ENCODE measurements at places on chromosomes 11 and 22.

- H3K4me1 ChIP-seq, result no peaks in the 10 kb centered on the region
- no peaks in the 10 kb centered on the region for H3K36me3 ChIP-seq
Measured at GRCh38 chr22:43320943-43321900, 21.9 kb downstream of the SCUBE1 start.

GRCh38 chr22:19784384-19785175 is 24.0 kb downstream of the TBX1 start:
- H3K27me3 ChIP-seq, result no peaks in the 10 kb centered on the region
- peak; percentile 56 for DNase-seq
- no peaks in the 10 kb centered on the region for H3K36me3 ChIP-seq
- H3K27ac ChIP-seq, result no peak overlapping the region
- peaks cover 4% of the 10 kb centered on the region for H3K4me1 ChIP-seq
- no peak overlapping the region for H3K4me3 ChIP-seq

DNA sequence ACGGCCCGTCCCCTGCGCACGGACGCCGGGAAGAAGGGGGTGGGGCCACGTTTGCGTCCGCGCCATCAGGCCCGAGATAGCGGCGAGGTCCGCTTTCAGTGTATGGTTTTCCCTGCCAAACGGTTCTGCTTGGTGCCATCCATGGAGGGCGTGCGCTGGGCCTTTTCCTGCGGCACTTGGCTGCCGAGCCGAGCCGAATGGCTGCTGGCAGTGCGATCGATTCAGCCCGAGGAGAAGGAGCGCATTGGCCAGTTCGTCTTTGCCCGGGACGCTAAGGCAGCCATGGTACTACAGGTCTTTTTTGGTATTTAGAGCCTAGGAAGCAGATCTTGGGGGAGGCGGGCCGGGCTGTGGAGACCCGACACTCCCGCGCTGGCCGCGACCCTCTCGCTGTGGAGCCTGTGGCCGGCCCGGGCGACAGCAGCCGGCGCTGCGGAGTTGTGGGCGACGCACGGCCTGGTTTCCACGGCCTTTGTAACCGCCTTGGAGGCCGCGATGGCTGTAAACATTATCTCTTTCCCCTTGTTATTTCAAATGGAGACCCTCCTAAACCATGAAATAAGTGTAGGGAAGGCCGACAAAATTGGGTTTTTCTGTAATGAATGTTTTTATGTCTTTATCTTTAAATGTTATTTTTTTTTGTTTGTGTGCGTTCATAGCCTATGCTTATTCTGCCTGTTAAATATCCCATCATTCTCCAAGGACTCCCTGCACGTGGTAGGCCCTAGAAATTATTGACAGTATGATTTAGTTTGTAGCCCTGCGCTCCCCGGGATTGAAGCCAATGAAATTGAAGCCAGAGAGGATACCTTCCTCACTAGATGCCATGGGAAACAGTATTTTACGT is at the start of gene AASDHPPT:
Gene AASDHPPT (plus strand): TSS at position 54 of the 847 bp plus-strand sequence. CDS start 49 bp downstream, at position 103.
- no peaks in the 10 kb centered on the region for H3K27me3 ChIP-seq
- H3K4me3 ChIP-seq, result peak within 1 kb of the TSS; percentile 81
- DNase-seq, result no peak
- peaks cover 8% of the 10 kb centered on the region for H3K4me1 ChIP-seq
- H3K27ac ChIP-seq, result peak within 1 kb of the TSS; percentile 55
- H3K36me3 ChIP-seq, result peaks cover 36% of the 10 kb centered on the region

DNA sequence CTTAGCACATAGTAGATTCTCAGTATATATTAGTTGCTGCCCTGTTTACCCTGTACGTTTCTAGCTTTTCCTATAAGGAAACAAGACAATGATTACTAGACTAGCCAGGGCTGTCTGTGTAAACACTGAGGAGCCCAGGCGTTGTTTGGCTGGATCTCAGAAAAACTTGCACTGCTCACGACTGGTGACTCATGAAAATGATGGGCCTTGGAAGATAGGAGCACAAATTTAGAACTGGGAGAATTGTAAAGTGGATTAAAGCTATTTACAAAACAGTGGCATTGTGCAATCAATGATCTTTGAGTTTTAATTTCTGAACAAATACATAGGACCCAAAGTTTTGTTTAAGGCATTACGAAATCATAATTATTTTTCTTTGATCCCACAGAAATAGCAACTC is 276.9 kb downstream of the FAM76B start:
- no peaks in the 10 kb centered on the region for H3K27me3 ChIP-seq
- peak overlapping the region; percentile 83 for H3K27ac ChIP-seq

- peak overlapping the region; percentile 4 for H3K4me3 ChIP-seq
- peaks cover 69% of the 10 kb centered on the region for H3K4me1 ChIP-seq
- DNase-seq, result no peak
- peak overlapping the region; percentile 99 for H3K27ac ChIP-seq
- H3K27me3 ChIP-seq, result no peaks in the 10 kb centered on the region
- peaks cover 4% of the 10 kb centered on the region for H3K36me3 ChIP-seq
Measured at GRCh38 chr11:12694183-12694531, 19.9 kb downstream of the TEAD1 start.

DNA sequence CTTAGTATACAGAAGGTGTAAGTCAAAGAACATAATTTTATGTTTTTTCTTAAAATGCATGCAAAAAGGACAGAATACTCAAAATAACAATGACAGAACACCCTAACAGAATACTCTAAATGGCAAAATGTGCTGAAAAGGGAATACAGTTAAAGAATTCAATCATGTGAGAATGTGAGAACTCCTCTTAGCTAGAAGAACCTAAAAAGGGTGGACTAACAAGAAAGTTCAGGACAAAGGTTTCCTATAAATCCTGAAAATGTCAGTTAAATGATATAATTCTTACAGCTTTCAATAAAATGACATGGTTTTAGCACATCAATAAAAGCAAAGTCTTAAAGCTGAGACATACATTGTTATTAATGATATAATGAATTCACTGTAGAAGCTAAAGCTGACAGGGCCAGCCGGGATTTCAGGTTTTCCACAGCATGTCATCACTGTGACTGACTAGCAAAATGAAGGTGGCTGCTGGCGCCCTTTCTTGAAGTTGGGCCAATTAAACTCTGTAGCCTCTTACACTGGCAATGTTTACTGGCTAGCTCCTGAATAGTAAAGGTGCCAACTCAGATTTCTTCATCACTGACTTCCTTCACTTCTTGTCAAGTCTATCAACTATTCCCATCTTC is 244.4 kb downstream of the TTC28 start:
- H3K4me3 ChIP-seq, result no peak overlapping the region
- H3K27me3 ChIP-seq, result no peaks in the 10 kb centered on the region
- DNase-seq, result no peak
- no peaks in the 10 kb centered on the region for H3K36me3 ChIP-seq
- H3K27ac ChIP-seq, result no peak overlapping the region

- no peak for DNase-seq
- no peak overlapping the region for H3K27ac ChIP-seq
- H3K4me1 ChIP-seq, result no peaks in the 10 kb centered on the region
- no peaks in the 10 kb centered on the region for H3K27me3 ChIP-seq
- peaks cover 43% of the 10 kb centered on the region for H3K36me3 ChIP-seq
- H3K4me3 ChIP-seq, result no peak overlapping the region
Measured at GRCh38 chr11:117366875-117367274, 39.2 kb downstream of the CEP164 start.
